ENCODE measurements at places on chromosomes 6 and 20.

DNA sequence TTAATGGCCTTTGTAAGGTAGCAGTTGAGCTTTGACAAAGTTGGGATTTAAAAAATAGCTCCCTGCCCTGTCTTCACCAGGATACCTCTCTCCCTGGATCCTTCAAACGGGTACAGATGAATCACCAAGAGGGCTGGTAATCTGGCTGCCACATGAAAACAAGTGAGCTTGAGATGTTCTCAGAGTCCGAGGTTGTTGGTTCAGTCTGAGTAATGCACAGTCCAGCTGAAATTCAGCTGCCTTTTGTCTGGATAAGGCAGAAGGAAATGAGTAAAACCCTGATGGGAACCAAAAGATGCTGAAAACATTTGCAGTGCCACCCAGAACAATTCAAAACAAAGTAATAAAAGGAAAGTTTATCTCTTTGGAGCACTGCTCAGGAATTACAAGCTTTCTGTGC is 86.8 kb downstream of the GJA1 start:
- DNase-seq: no peak

DNA sequence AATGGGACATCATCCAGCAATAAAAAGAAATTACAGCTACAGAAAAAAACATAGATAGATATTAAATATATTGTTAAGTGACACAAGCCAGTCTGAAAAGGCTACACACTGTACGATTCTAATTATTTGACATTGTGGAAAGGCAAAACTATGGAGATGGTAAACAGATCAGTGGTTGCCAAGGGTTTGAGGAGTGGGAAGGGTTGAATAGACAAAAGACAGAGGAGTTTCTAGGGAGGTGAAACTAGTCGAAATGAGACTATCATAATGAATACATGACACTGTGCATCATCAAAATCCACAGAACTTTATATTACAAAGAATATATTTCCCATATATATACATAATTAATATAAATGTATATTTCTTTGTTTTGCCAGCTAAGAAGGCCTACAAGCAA is 9.8 kb downstream of the EPM2A start:
- DNase-seq: no peak

DNA sequence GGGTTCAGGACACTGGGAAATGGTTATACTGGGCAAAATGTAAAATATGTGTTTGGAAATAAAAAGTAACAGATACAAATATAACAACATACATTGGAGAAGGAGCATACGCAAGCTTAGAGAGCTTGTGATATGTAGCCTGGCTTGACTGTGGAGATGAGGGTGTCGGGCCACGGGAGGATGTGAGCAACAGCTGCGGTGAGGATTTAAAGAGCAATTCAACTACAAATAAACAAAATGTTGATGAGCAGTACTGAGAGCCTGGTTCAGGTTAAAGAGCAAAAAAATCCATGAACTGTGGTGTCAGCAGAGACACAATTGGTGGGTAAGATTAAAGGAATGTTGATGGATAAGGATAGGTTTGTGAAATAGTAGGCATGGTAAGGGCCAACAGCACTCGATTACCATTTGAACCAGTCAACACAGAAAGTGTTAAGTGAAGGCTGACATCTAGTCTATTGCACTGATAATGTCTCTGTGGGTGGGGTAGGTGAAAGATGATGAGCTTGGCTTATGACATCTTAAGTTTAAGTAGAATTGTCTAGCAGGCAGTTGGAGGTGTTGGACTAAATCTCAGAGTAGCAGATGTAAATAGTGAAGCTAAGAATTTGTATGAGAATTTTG is 723.2 kb downstream of the EPM2A start:
- no peak for DNase-seq

DNA sequence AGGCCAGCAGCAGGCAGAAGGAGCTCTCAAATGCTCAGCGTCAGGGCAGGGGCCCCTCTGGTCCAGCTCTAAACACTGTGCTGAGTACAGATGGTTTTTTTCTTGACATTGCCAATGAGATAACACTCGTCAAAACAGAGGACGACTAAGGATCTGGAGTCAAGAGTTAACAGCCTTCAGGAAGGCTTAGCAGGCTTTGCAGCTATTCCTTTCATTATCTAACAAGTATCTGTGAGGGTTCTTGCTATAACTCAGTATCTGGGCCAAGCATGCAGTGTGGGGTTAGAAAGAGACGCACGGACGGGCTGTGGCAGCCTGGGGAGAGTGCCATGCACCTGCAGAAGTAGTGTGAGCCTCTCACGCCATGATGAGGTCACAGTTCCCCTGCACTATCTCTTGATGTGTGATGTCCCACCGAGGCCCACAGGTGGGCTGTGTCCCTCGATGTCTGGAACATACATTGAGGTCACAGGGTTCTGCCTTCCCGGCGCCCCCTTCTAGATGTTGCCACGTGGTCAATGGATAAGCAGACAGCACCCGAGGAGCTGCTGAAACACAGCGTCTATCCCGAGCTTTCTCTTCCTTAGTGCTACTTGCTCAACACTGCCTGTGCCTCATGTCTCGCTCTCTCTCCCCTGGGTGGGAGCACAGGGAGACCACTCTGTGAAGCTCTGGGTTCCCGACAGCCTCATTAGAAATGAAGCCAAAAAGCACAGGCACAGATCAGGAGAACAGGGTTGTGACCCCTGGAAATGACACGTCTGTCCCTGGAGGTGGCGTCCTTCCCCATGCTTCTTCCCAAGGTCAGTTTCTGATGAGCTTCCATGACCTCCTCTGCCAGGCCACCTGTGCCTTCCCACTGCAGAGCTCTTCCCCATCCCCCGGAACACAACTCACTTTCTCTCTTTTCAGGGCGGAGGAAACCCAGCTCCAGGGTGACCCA is 85.5 kb upstream of the RPS6KA2 start:
- DNase-seq: no peak

DNA sequence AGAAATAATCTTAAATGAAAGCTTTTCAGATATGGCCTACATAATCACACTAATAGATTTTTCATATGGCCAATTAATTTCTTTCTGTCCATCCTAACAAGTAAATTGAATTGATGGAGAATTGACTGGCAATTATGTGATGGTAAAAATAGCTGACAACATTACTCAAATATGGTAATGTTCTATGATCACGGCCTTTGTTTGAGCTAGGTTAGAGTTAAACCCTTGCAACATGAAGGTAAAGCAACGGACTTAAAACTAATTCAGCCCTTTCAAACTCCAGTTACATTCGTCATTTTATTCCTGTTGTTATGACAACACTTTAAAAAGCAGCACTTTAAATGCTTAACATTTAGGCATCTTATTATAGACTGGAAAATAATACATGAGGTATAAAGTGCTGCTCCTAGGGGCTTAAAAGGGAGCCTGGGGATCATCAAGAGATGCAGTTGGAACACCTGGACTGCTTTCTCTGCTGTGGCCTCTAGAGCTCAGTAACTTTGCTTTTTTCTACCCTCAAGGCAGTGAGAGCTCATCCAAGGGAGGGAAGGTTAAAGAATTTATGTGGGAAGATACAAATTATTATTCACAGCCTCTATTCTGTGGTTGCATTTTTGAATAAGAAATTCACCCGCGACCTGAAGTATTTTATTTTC is 46.9 kb downstream of the RIPOR2 start:
- no peak for DNase-seq

GRCh38 chr20:8790442-8791074 is 278.3 kb upstream of the PLCB4 start:
- DNase-seq: no peak

GRCh38 chr6:3007571-3007970 is 7.9 kb downstream of the NQO2 start:
- no peak for DNase-seq

DNA sequence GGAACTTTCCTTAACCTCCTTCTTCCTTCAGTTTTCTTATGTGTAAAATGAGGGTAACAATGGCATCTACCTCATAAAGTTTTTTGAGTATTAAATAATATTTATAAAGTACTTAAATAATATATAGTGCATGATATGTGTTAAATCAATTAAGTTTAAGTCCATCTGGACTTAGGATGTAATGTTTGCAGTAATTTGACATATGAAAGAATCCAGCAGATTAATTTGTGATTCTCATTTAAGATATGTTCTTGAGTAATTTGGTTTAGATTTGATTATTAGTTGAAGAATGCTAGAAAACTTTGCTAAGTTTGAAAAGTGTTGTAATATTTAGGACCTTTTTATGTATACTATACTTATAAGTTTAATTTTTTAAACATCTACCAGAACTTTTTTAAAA is 18.1 kb downstream of the KCTD20 start:
- no peak for DNase-seq

DNA sequence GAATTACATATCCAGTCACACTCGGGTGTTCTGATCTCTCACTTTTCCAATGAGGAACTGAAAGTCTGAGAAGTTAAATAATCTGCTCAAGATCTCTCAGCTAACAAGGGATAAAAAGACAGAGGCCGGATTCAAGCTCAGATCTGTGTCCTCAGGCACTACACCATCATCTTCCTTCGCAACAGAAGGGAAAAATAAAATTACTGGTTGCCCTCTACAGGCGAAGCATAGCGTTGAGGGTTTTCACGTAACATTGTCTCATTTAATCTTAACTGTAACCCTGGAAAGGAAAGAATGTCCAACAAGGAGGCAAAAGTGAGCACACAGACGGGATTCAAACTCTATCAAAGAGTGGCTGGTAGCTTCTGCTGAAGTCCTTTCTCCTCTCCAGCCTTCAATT is 67.8 kb upstream of the ANKEF1 start:
- no peak for DNase-seq

- DNase-seq: no peak
Observed at GRCh38 chr20:33781945-33782344, 29.2 kb upstream of the CHMP4B start.

- DNase-seq: no peak
Observed at GRCh38 chr6:3411967-3412778, 44.7 kb downstream of the SLC22A23 start.

- no peak for DNase-seq
Observed at GRCh38 chr20:49287555-49288249, 9.8 kb upstream of the ZNFX1 start.

DNA sequence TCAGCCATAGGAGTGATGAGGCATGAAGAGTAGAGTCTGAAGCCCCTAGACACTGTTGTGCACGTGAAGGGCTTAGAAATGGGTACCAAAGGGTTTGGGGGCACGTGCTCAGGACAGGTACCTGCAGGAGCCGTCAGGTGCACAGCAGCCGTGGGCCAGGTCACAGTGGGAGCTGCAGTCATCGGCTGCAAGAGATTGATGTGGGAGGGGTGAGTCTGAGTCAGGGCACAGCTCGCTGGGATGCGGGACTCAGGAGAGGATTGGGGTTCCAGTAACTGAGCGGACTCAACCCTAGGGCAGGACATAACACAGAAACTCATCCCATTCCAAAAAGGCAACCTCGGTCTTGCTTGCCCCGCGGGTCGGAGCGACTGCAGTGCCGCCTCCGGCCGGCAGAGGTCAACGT is 1.1 kb downstream of the DLK2 start:
- peak; percentile 47 for DNase-seq

DNA sequence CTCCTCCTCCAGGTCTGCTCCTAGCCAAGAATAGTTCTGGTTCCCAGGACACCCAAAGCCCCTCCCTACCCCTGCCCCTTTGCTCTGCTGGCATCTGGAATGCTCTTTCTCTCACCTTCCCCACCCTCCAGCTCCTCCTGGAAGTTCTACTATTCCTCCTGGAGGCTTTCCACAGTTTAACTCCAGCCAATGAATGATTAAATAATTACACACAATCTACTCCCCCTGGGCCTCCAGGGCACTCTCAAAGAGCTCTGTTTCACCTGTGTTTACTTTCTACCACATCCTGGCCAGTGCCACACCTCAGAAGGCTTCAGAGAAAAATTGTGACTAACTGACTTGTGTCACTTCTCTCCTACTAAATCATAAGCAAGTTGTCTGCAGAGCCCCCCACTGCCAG is 36.2 kb downstream of the GCM1 start:
- no peak for DNase-seq

- no peak for DNase-seq
Observed at GRCh38 chr6:158003910-158004700, 22.4 kb downstream of the SYNJ2 start.

DNA sequence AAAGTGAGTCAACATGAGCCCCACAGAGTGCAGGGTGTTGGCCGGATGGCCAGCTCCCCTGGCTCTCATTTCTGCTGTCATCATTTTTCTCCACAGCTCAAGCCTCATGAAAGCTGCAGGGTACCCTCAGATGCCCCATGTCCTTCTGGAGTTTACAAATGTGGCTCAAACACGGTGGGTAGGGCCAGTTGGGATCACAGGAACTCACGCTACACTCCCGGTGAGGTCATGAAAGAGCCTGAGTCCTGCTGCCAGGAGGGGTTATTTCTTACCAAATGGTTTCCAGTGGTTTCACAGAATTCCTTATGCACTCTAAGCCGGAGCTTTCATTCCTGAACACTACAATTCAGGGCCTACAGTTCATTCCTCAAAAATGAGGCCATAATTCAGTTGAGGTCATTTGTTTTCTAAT is 78.7 kb downstream of the TMEM170B start:
- no peak for DNase-seq

DNA sequence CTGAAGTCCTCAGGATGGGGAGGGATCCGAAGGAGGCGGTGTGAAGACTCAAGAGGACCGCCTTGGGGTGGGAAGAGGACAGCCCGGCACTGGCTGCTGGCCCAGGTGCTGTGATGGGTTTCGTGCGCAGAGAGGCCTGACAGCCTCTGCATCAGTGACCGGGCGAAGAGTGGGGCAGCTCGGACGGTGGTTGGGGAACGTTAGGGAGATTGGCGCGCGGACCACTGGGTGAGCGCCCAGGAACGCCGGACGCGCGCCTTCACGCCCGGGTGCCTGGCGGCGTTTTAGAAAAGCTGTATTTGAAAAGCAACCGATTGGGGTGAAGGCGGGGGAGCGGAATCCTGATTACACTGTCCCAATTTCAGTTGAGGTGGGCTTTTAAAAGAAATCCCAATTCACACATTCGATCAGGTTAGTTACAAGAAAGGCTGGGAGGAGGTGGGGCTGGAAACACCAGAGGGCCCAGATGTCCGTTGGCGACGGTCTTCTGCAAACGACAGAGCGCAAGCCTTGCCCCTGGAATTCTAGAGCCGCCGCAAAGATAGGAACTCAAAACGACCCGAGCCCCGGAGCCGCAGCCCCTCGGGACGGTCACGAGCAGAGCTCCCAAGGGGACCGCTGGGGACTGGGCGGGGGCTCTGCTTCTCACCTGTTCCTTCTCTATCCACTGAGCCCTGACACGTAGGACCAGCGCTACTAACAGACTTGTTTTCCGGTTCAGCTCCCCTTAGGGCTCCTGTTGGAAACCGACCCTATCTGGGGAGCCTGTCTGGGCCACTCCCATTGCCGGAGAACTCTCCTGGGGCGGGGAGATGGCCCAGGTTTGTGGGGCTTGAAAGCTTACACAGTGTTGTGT is 8.5 kb upstream of the TRIM40 start:
- no peak for DNase-seq

Measured in stimulated activated CD8-positive, alpha-beta memory T cell treated with anti-CD3 and anti-CD28 coated beads, Interleukin-7, amount 100 ng/mL, for 24 hours (primary cell).